ENCODE measurements at places on chromosomes 2 and 18. TPM values are rescaled to one million over a fixed set of nuclear protein-coding genes. Genes with fewer than 3 reads are reported as not detected.

DNA sequence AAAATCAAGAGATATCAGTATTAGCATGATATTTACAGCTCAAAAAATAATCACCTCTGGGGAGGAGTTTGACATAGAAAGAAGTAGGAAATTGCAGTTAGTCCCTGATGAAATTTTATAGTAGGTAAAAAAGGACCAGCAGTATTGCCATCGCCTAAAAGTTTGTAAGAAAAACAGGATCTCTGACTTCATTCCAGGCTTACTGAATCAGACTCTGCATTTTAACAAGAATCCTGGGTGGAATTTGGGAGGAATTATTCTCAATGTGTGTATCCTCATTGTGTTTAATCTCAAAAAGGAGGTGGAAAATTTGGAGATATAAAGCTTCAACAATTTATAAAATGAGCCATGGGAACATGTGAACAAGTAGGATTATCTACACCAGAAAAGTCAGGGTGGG lies 31.2 kb upstream of the STAT1 start:
- no peak for DNase-seq

The PTPRN gene
- total RNA-seq: 2.6 TPM

The FBLN7 gene
- 21.7 TPM for total RNA-seq

DNA sequence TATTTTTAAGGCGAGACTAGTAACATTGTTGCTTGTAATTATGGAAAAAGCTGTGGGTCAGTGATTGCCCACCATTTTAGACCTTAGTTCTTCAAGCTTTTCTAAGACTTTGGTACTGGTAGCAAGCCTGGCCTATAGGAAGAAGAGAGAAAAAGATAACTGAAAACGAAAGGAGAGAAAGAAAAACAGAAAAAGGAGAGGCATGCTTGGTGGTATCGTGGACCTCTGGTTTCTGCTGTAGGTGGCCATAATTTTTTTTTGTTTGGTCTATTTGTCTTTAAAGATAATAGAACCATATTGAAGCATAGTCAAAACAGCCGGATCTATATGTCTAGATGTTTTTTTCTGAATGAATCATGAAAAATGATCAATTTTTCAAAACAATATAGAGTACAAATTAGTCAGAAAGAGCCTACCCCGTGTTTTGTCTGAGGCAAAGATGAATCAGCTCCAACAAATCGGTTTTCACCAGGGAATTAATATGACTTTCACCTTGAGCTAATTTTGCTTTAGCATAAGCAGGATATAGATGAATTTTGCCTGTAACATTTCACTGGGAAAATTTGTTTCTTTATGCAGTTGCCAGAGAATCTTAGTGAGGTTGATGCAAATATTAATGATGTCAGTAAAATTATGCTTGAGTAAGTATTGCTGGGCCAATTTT lies 45.7 kb downstream of the CCDC85A start:
- DNase-seq: no peak

DNA sequence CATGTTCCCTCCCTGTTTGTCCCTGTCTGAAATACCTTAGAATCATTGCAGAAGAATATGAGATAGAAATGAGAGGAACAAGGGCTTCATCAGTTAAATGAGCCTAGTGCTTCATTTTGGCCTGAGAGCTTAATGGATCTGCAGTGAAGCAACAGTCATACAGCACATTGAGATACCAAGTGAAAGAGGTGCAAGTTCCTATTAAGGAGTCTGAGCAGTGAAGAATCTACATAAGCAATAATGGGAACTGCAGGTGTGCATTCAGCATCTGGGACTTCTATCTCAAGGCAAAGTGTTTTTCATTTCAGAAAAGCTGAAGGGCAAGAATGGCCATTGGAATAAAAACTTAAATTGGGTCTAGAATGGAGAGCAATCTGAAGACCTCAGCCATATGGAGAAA lies 323.2 kb upstream of the SLC39A10 start:
- no peak for DNase-seq

GRCh38 chr2:185782223-185782769 lies 43.7 kb downstream of the FSIP2 start:
- DNase-seq: no peak

DNA sequence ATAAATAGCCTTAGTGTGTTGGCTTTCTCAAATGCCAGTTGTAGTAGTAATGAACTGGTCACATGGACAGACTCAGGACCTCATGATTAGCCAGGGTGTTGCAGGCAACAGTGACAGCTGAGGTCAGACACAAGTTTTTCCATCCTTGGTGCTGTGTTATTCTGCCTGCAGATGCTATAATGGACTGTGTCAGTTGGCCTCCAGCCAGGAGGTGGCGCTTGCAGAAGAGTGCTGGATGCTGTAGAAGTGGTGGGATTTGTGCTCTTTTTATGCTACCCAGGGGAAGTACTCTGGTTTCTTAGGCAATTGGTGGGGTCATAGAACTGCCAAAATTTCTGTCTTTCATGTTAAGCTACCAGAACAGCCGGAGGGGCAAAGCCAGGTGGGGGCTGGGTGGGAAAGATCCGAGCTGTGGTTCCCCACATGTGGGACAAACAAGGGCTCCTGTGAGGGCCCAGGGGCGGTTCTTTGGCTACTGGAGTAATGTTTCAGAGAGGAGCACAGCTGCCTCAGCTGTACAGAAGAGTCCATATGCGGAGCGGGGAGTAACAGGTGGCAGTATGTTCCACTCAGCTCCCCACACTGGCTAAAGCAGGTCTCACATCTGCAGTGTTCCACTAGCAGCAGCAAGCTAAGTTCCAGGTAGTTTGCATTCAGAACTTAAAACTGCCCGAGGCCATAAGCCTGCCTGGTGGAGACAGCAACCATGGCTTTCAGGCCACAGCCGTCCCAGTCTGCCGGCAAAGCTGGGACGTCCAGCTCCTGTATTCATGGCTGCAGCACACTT lies 104.4 kb downstream of the GULP1 start:
- no peak for DNase-seq

DNA sequence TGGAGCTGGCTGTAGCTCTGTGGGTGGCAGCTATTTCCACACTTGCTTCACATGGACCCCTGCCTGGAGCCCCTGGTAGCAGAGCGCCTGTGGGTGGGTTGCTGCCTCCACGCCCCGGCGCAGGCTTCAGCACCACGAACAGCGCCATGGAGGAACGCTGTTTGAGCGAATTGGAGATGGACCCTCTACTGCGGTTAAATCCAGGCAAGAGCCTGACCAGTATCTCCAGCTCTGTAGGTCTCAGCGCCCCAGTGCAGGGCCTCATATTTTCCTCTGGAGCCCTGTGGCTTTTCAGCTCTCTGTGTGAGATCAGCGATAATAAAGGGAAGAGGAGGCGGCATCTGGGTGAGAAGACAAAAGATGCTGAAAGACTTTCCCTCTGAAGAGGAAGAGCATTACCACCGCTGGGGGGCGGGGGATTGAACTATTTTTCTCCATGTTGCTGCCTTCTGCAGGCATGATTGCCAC lies 12.0 kb downstream of the ONECUT2 start:
- no peak for DNase-seq

DNA sequence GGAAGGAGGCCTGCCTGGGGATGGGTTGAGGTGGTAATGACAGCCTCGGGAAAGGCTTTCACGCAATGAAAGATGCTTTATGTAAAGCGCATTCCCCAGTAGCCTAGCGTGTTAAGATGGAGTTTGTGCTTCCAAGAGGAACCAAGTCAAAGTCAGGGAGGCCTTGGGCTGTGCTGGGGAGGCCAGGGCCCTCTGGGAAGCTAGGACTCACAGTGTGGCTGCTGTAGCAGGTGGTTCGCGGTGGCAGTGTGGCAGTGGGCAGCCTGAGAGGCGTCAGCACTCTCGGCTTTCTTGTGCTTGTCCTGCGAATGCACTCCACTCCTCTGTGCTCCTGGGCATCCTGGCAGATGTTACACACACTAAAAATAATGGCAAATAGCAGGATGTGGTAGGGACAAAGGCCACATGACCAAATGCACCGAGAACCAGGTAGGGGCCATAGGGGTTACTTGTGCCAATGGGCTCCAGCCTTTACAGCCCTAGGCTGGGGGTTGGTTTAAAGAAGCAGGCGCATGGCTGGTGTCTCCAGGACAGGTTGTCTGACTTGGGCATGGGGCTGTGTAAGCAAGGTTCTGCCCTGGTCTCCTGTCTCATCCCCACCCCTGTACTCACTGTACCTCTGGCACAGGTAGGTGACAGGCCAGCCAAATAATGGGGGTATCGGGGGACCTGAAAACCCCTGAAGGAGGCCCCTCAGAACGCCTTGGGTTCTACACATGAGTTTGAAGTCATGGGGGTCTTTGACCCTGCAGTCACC lies 154.4 kb upstream of the TWIST2 start:
- no peak for DNase-seq

The DHRS9 gene
- not detected for total RNA-seq

- no peak for DNase-seq
These were observed 856.1 kb upstream of the ID2 start for GRCh38 chr2:7825591-7826312.

DNA sequence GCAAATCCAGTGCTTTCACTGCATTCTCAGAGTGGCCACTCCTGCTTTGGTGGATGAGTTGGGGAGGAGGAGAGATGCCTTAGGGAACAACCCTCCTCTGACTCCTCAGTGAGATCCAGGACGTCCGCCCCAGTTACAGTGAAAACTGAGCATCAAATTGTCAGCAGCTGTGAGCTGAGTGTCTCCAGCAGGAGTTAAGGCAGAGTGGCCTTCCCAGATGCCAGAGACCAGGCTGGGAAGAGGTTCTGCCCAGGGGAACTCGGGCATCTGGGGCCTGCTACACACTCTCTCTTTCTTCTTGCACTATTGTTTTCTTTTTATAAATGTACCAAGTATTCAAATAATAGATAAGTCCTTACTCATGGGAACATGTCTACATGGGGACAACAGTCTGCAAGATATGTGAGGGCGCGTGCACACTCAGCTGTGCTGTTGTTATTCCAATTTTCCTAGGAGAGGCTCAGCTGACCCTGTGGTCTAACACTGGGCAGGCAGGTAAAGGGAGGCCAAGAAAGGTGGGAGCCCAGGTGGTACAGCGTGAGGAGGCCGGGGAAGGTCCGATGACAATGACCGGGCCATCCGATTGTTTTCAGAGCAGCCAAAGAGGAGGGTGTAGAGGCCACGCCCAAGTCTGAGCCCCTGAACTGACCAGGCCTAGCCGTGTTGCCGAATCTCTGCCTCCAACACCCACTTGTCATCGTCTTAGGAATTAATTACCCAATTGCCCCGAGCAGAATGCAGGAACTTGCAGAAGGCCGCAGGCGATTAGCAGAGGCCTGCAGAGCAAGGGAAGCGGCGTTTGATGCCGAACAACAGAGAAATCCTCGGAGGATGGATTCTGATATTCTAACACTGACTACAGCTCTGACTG lies 166.9 kb downstream of the ANAPC1 start:
- DNase-seq: no peak

GRCh38 chr2:154532004-154532403 lies 166.5 kb upstream of the KCNJ3 start:
- no peak for DNase-seq

The LRATD1 gene
- total RNA-seq: not detected

DNA sequence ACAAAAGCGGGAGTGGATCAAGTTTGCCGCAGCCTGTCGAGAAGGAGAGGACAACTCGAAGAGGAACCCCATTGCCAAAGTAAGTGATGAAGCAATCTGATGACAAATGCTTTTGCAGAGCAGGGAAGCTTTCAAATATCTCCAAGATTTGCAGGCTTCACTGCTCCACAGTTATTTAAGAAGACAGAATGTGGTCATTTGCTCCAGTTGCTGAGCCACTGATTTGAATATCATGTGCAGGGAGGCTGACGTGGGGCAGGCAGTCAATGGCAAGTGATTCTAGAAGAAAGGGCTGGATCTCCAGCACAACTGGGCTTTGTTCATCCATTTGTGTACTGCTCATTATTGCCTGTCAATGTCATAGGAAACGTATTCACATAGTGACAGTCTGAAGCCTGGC lies 10.2 kb downstream of the DSG4 start:
- no peak for DNase-seq

The CCDC68 gene
- total RNA-seq: not detected

GRCh38 chr2:102112271-102112670 lies 30.3 kb upstream of the IL1R1 start:
- no peak for DNase-seq

- no peak for DNase-seq
These were observed 11.3 kb upstream of the GRP start for GRCh38 chr18:59208602-59209125.

The NBAS gene
- 29.3 TPM for total RNA-seq

GRCh38 chr2:208195531-208195930 lies 5.7 kb upstream of the C2orf80 start:
- no peak for DNase-seq

DNA sequence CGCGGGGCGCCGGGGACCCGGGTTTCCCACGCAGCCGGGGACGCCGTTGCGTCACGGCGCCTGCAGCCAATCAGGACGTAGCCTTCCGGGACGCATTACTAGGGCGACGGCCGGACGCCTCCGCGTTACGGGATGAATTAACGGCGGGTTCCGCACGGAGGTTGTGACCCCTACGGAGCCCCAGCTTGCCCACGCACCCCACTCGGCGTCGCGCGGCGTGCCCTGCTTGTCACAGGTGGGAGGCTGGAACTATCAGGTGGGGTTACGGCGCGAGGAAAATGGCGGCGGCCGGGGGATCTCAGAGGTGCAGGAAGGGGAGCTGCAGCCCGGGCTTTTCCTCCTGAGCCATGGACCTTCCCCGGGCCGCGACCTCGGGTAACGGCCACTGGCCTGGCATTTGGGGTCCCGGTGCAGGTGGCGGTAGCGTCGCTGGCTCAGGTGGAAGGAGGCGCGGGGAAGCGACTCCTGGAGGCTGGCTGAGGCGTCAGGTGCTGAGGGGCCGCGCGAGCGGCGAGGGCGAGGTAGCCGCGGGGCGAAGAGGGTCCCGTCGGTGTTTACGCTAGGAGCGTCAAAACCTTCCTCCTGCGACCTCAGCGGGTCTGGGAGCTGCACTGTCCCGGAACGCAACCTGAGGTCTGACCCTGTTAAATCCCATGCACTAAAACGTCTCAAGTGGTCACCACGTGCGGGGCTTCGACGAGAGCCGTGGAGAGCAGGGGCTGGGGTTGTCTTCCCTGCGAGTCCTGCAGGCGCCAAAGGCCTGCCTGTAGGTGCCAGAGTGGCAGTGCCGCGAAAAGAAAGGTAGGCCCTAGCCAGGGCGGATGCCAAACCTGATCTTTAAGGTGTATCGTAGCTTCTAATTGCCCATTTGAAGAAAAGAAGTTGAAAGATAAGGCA lies at the start of gene LCLAT1:
Gene LCLAT1, plus strand, starts transcription at position 98 of the 897 bp plus-strand sequence. CDS start 78,345 bp downstream, outside the sequence.
- DNase-seq: peak; percentile 74

The COLEC12 gene
- not detected for total RNA-seq

GRCh38 chr2:143294068-143294467 lies 164.8 kb downstream of the ARHGAP15 start:
- DNase-seq: no peak

DNA sequence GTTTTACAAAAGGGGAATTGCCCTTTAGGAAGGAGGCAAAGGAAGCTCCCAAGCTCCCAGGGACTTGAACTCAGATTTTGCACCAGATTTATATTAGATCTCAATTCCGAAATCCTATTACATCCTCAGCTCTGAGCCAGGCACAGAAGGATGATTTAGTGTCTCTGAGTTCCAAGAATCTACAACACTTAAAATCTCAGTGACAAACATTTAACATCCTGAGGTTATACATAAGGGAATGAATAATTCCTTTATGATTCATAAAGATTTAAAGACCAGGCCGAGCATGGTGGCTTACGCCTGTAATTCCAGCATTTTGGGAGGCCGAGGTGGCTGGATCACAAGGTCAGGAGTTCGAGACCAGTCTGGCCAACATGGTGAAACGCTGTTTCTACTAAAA lies 16.5 kb upstream of the SLC20A1 start:
- DNase-seq: no peak

Measured in T-helper 17 cell (primary cell).